Fibroblast of skin of right biceps (primary cell): ENCODE measurements at places on chromosomes 1 and 21.

DNA sequence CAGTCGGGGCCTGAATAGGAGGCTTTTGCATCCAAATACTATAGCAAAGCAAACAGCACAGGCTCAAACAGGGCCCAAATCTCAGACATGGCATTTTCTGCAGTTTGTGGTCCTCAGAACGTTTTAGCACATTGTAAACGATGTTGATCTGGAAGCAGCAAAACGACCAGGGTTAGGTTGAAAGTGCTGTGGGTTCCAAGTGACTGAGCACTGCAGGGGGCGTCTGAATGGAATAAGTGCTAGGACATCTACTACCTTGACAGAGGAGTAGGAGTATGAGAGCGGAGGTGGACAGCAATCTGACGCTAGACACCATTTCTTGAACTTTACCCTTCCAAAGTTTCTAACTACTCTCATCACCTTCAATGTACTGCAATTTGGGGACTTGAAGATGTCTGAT is 214.9 kb downstream of the BARHL2 start:
- DNase-seq = no peak

DNA sequence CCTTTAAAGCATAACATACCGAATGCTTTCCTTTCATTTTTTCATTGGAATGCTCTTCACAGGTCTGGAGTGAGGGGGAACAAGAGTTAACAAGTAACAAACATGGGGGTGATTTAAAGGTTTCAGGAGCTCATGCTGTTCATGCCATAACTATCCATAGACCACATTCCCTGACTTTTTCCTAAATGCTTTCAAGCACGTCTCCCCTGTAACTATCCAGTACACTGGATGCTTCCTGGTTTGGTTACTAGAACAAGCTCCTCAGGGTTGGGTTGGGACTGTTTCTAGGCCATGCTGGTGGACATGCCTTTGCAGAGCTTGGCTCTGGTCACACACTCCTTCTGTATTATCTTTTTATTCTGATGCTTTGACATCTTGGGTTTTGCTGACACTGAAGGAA is 38.6 kb downstream of the KCNK1 start:
- DNase-seq = no peak

DNA sequence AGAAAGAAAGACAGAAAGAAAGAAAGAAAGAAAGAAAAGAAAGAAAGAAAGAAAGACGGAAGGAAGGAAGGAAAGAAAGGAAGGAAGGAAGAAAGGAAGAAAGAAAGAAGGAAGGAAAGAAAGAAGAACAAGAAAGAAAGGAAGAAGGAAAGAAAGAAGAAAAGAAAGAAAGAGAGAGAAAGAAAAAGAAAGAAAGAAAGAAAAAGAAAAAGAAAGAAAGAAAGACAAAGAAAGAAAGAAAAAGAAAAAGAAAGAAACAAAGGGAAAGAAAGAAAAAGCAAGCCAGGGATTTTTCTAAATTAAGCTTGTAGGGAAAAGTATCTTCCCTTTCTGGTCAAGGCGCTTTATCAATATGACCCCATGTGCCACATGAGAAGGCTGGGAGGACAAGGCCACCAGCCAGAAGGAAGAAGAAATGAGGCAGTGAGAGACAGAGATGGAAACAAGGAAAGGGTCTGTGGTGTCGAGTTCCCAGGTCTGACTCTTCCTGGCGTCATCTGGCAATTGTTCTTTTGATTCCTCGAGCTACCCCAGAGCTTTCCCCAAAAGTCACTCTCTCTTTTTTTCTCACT is 88.4 kb upstream of the LPGAT1 start:
- no peak for DNase-seq

DNA sequence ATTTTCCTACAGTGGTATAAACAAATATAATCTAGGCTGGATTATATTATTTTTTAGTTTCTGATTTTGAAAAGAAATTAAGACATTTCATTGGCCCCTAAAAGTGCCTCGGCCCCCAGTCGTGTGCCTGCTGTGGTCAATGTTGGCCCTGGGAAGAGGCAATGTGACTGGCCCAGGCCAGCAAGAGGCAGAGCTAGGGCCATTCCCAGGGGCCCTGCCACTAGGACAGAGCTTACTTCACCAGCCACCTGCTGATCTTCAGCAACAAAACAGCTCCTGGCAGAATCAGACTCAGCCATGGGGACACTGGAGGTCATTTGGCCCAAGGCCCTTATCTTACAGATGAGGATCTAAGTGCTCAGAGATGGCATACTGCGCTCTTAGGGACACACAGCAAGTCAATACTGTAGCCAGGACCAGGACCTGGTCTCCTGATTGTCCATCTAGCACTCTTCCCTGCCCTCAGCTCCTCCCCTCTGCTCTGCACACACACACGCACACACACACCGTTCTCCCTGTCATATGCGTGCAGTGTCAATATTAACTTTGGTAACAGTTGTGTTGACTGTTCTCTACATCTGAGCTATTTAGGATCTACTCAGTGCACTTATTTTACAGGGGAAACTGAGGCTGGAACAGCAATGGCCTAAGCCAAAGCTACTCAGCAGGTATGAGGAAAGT is 16.6 kb upstream of the KLHDC7A start:
- DNase-seq = no peak

- peak; percentile 10 for DNase-seq
These were observed 64.9 kb downstream of the PRKACB start for GRCh38 chr1:84208935-84209334.
